ENCODE measurements at places on chromosomes 3 and 15.

- no peak for DNase-seq
These were observed 73.8 kb upstream of the HEG1 start for GRCh38 chr3:125129512-125129997.

DNA sequence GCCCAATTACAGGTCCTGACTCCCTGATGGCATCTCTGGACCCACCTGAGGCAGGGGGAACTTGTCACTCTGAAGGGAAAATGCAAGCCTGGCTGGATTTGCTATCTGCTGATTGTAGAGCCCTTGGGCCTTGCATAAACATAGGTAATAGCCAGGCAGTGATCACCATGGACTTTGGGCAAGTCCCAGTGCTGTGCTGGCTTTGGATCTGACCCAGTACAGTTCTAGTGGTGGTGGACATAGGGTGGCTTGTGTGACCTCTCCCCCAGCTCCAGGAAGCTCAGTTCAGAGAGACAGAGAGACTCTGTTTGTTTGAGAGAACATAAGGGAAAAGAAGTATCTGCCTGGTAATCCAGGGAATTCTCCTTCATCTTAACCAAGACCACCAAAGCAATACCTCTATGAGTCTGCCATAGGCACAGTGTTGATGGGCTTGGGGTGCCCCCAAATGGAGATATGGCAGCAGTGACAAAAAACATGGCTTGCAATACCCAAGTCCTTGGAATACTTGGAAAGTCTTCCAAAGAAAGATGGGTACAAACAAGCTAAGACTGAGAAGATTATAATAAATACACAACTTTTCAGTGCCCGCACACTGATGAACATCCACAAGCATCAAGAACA is 348.5 kb downstream of the PYDC2 start:
- no peak for DNase-seq

DNA sequence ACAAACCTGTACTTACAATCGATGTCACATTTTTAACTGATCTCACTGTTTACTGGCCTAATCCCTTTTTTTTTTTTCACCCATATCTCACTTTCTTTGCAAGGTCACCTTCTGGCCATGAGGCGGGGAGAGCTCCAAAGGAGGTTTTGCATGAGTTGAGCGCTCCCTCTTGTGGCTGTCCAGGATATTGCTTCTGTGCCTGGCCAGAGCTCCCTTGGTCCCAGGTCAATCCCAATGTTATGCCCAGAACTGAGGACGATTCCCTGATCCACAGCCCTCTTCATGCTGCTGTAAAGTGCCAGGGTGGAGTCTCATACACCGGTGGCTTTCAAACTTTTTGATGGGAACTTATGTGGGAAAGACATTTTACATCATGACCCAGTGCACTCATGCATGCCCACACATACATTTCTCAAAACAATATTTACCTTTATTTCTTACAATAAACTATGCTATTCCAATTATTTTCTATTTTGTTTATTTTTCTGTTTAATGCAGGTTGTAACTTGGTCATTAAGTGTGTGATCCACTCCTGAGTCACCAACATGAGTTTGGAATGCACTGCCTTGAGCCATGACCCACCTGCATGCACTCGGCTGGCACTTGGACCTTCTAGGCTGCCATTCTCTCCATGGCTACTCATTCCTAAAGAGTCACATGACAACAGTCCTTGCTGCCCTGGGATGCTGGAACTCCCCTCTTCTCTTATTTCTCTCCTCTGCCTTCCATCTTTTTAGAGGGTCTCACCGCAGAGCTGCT is 9.6 kb upstream of the SST start:
- peak; percentile 67 for DNase-seq

GRCh38 chr3:80215191-80215590 is 447.4 kb upstream of the ROBO1 start:
- DNase-seq: no peak

DNA sequence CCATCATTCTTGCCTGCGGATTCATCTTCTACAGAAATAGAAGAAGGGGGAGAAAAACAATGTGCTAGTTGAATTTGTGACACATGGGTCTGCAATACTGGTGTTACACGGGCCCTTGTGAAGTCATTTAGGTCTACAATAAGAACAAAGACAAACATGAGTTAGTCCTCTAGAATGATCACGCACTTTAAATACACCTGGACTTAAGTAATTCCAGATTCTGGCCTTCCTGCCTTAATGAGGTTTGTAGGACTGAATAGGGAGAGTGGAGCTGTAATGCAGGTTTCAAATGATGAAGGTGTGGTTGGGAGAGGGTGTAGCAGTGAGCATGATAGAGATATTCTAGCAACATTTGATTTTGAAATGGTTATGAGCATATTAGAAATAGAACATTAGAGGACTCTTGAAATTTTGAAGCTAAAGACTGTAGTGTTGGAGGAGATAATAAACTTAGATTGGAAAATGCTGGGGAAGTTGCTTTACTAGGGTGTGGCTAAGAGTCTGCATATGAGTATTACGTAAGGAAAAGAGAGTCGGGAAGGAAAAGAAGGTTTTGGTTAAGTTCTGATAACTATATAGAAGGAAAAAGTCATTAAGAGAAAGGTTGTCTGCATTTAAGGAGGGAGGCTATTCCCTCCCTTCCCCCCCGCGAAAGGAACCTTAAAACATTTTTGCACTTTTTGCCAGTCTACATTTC is 606 bp downstream of the EIF2A start:
- DNase-seq: no peak

GRCh38 chr15:62297522-62297921 is 132.4 kb upstream of the C2CD4B start:
- no peak for DNase-seq

DNA sequence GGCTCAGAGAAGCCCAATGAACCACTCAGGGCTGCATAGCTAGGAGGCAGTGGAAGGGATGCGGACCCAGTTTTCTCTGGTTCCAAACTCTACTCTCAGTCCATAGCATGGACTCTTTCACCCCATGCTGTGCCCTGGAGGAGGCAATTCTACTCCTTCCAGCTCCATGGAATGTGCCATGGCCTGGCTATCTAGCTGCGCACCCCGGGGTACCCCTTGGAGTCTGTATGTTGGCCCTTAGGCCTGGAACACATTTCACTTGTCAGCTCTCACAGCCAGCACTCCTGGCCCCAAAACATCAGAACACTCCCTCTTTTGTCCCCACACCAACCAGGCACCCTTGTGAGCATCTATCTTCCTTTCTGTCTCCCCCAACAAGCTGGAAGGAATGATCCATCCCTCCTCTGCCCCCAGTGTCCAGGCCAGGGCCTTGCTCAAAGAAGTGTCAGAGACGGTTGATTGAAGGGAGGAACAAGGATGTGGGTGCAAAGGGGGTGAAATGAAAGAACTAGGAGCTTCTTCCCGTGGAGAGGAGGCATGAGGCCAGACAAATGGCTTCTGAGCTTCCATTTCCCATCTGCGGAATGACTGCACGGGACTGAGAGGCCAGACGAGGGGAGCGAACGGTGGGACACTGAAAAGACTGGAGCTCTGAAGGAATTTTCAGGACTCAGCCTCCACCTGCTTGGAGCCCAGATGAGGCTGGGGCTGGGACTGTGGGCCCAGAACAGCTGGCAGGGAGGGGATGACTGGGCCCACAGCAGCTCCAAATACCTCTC is 2.8 kb downstream of the PRSS50 start:
- DNase-seq: no peak
